Stimulated activated CD8-positive, alpha-beta memory T cell treated with anti-CD3 and anti-CD28 coated beads, Interleukin-7, amount 100 ng/mL, for 48 hours (primary cell): ENCODE measurements at places on chromosomes 16 and 17.

DNA sequence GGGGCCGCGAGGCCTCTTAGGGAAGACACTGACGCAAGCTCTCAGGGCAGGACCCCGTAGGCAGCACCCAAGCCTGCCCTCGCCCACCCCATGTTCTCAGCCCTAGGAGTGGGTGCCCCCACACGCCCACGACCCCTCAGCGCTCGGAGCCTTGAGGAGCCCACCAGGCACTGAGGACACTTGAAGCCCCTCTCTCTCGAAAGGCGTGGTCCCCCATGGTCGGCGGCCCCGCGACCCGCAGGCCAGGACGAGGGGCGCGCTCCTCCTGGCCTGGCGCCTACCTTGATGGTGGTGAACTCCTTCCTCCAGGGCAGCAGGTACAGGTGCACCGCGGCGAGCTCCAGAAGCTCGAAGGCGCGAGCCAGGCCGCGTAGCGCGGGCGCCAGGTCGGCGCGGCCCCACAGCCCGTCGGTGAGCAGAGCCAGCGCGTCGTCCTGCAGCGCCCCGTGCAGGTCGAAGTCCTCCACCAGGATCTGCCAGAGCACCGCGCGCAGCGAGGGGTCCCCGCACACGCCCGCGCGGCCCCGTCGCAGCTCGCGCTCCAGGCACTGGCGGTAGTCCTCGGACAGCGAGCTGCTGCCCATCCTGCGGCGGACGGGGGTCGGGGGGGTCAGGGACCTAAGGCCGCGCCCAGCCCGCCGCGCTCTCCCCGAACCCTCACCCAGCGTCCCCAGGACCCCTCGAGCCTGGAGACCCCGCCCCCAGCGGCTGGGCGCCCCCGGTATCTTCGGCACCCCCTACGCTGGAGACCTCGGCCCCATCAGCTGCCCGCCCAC is 668 bp downstream of the SPATA2L start:
- DNase-seq, result no peak

DNA sequence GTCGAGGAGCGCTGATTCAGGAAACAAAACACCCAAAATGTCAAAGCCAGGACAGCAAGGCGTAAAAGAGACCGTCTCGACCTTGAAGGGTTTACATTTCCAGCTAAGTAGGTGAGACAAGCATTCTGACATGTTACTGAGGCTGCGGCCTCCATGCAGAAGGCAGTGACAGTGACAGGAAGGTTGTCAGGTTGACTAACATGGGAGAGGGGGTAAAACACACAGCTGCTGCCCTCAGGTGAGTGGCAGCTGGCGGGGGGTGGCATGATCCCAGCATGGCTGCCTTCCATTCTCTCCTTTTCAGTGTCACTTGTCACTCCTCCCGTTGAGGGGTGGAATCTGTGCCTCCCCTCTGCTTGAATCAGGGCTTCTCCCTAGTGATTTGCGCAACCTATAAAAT is 31.9 kb upstream of the CRHR1 start:
- DNase-seq, result no peak

DNA sequence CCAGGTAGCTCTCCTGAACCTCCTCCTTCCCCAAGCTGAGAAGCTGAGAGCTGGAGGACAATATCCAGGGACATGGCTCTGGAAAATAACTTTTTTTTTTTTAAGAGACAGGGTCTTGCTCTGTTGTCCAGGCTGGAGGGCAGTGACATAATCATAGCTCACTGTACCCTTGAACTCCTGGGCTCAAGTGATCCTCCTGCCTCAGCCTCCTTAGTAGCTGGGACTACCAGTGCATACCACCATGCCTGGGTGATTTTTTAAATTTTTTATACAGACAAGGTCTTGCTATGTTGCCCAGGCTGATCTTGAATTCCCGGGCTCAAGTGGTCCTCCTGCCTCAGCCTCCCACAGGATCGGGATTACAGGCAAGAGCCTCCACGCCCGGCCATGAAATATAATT is 6.2 kb downstream of the SLC46A1 start:
- no peak for DNase-seq

GRCh38 chr16:24217461-24217860 is 38.7 kb upstream of the CACNG3 start:
- DNase-seq, result no peak

DNA sequence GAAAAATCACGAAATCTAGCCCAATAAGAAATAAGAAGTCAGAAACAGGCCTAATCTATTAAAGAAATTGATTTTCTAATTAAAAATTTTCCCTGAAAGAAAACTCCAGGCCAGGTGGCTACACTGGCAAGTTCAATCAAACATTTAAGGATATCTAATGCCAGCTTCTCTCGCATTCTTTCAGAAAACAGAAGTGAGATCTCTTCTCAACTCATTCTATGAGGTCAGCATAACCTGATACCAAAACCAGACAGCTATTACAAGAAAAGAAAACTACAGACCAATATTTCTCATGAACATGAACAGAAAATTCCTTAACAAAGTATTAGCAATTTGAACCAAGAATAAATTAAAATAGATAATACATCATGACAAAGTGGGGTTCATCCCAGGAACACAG is 52.4 kb downstream of the AXIN2 start:
- no peak for DNase-seq

DNA sequence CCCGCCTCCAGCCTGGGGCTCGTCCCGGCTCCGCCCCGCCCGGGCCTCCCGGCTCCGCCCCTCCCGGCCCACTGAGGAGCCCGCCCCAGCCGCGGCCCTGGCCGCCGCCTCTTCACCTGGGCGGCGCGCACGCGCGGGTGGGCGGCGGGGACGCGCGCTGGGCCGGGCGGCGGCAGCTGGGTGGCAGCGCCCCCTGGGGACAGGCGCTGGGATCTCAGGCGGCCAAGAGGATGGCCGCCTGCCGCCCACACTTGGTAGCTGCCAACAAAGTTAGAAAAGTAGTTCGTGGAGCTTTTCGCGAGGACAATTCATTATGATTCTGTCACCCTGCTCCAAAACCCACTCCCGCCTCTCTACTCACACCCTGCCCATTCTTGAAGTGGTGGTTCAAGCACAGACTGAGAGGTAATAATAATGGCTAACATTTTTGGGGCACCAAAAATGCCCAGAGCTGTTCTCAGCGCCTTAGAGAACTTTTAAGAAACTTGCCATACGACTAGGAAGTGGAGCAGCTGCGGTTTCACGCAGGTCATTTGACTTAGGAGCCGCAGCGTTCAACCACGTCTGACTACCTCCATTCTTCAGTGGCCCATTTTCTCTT is 340 bp upstream of the MYO1D start:
- peak; percentile 87 for DNase-seq

- no peak for DNase-seq
Observed at GRCh38 chr17:32159586-32160438, 17.5 kb downstream of the RHOT1 start.

DNA sequence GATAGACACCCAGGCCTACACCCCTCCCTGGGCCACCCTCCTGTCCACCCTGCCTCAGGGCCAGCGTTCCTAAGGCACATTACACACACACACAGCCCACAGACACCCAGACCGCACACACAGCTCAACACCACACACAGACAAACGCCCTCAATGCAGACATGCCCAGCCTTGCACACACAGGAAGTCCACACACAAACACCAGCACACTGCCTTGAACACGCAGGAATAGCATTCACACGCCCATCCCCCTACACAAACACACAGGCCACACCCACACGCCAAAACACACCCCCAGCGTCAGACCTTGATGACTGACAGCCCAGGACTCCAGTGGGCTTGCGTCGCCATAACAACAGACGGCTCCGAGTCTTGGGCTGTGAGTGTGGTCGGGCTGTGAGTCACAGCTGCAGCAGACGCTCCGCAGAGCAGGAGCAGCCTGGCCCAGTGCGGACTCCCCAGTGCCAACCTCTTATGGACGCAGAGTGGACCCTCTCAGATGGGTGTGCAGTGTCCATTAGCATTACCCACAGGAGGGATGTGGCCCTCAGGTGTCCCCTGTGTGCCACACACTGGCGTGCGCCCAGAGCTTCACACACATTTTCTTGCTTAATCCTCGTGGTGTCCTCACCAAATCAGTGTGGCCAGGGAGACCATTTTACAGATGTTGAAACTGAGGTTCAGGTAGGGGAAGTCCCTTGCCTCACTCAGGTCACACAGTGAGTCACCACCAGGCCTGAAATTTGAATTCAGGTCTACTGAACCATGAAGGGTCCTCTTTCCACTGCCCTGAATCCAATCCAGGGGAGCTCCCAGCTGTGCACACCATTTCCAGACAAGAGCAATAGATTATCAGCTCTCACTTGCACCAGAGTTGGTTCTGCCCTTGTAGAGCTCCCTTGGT is 17.8 kb upstream of the RAI1 start:
- peak; percentile 63 for DNase-seq

DNA sequence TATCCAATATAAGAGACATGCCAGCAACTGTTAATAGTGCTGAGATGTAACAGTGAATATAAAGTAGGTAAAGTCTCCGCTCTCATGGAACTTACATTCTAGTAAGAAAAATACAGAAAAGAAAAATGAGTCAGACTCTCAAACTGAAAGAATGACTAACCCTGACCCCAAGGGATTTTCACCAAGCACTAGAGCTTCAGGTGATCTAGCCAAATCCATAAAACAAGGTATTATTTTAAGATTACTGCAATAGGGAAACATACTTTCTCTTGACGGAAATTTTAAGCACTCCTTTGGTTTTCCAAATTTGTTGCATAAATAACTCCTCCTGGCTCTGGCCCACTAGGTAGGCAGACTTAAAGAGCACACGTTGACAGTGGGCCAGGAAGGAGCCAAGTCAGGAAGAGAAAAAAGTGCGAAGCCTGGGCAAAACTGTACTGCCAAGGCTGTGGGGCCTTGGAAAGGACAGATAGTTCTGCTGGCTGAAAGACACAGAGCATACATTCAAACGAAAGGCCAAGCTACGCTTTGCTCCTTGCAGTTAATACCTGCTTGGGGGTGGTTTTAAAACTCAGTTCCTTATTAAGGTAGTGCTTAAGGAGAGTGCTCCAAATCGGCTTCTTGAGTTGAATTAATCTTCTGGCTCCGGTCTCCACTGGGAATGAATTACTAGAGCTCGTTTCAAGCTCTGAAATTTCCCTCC is 1.4 kb downstream of the GOT2 start:
- no peak for DNase-seq

DNA sequence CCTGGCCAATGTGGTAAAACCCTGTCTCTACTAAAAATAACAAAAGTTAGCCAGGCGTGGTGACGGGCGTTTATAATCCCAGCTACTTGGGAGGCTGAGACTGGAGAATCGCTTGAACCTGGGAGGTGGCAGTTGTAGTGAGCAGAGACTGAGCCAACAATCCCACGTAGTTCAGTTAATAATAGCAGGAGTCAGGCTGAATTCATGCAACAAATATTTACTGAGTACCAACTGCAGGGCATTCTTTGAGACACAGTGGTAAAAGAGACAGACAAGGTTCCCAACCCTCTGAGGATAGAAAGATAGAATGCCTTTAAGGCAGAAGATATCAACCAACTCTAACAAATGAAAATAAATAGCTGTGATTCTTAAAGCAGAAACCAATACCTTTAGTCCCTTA is 39.1 kb downstream of the SPOP start:
- no peak for DNase-seq

- peak; percentile 85 for DNase-seq
Observed at GRCh38 chr17:81094509-81095382, 59.8 kb downstream of the BAIAP2 start.

DNA sequence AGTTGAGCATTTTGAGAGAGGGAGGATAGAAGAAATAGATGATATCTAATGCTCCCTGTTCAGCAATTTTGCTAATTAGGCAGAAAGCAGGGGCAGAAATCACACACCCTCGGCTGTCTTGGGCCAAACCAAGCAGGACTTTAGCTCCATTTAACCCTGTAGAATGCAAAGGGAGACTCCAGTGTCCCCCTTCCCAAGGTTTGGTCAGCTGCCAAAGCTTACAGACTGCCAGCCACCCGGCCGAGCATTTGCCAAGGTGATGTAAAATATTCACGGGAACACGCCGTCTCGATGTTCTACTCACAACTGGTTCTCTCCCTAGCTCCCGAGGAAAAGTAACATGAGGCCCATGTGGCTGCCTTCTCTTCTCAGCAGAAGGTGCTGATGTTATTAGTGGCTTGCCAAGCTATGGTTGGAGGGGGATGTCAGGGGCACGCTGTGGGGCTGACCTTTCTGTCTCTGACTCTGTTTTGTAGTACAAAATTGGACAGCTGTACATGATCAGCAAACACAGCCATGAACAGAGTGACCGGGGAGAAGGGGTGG is 155.3 kb downstream of the PITPNC1 start:
- DNase-seq, result no peak

DNA sequence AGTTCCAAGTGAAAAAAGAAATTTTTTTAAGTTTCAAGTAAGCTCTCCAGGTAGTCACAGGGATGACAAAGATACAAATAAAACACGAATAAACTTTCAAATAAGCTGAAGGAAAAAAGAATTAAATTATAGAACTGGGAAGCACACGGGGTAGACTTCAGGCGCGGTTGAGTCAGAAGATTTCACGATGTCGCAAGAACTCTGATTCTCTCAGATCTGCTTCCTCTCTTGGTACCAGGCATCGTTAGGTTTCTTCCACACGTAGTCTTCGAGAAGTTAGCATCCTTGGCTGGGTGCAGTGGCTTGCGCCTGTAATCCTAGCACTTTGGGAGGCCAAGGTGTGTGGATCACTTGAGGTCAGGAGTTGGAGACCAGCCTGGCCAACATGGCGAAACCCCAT is 784.1 kb upstream of the RBFOX1 start:
- no peak for DNase-seq

GRCh38 chr16:13062219-13062618 is 160.8 kb downstream of the SHISA9 start:
- no peak for DNase-seq

- DNase-seq, result no peak
Observed at GRCh38 chr16:82623241-82623640, 3.5 kb upstream of the CDH13 start.

GRCh38 chr16:56355786-56356275 is 69.5 kb downstream of the AMFR start:
- no peak for DNase-seq

DNA sequence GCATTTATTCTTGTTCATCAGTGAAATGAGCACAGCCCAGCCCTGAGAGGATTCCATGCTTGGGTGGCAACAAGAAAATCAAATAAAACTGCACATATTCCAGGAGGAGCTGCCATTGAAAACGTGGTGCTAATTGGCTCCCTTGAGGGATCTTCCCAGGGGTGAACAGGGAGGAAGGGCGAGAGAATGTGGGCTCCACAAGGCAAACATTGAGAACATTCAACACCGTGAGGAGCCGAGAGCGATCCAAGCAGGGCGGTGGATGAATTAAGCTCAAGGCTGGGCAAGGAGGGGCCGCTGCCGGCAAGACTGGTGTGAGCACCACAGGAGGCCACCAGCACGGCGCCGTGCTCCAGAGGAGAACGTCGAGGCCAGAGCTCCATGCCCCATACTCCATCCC is 166.9 kb downstream of the C16orf95 start:
- no peak for DNase-seq

DNA sequence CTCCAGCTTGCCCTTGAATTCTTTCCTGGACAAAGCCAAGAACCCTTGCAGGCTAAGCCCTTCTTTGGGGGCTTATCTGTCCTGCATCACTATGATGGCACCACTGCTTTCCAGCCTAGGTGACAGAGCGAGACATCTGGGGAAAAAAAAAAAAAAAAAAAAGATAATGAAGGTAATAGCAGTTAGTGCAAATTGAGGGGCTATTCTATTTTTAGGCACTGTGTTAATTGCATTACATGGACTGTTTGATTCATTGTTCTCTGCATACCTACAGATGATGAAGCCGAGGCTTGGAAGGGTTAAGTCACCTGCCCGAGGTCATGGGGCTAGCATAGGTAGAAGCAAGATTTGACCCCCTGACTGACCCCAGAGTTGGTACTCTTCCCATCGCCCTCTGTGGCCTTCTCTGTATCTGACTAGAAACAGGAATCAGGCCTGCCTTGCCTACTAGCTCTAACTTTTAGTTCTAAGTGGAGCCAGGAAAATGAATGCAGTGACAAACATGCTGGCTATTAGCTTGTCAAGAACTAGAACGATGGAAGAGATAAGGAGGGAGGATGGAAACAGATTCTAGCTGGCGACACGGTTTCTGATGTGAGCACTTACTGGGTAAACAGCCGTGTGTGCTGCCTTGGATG is 312.1 kb downstream of the SNX29 start:
- no peak for DNase-seq
